ENCODE measurements at places on chromosomes 11 and 22.

- no peak for DNase-seq
These were observed 111.7 kb downstream of the MYO18B start for GRCh38 chr22:25853501-25854284.

GRCh38 chr11:43581370-43582023, 99.0 kb upstream of the HSD17B12 start:
- no peak for DNase-seq

- no peak for DNase-seq
These were observed 17.5 kb upstream of the TMEM184B start for GRCh38 chr22:38290347-38290746.

DNA sequence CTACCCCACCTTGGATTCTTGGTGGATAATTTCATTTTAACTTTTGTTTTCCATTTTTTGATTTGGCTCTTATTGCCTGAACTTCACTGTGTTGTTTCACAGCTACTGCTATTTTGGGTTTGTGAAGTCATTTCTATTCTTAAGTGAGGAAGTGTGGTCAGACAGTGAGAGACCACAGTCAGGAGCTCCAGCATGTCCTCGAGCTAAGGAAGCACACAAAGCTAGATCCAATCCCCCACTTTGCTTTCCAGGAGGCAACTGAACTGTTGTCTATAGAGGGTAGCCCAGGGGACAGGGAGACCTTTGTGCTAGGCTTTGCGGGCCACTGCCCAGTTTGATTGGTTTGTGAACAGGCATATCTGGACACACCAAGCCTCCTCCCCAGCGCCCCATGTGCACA, 251.8 kb upstream of the KIRREL3 start:
- peak; percentile 21 for DNase-seq

DNA sequence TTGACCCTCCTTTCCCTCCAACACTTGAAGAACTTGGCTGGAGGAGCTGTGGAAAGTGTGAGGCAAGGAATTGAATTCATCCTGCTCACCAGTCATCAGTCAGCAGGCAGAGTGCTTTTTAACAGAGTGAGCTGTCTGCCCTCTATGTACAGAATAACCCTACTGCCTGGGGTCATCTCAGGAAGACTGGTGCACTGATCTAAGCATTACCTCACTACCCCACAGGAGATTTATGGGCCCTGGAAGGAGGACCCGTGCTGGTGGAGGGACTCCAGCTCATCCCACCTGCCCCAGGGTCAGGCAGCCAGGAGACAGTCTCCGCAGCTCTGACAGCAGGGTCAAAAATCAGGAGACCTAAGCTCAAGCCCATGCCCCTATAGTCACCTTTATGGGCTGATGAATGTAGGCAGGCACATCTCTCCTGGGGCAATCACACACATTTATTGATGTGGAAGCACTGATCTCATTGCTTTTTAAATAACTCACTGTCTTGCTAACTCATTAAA, 270.8 kb upstream of the SESN3 start:
- DNase-seq = no peak

- DNase-seq = no peak
These were observed 12.8 kb downstream of the SAA4 start for GRCh38 chr11:18223591-18224387.

- no peak for DNase-seq
These were observed 27.4 kb downstream of the SLC43A1 start for GRCh38 chr11:57487920-57488659.

DNA sequence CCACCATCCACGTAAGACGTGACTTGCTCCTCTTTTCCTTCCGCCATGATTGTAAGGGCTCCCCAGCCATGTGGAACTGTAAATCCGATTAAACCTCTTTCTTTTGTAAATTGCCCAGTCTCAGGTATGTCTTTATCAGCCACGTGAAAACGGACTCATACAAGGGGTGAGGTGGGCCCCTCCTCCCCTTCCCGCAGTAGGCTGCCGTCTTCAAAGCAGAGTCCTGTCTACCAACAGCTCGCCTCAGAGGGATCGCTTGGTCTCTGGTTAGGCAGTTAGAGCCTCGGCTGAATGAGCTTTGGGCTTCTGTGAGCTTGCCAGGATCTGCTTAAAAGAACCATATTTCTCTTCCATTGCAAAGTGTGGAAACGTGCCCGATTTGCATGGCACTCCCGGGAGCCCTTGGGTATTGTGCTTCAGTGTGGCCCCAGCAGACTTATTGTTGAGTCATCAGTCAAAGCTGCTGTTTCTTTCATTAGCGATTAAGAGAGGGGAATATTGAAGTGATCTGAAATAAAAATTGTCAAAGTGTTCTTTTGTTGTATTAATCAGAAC, 338.3 kb downstream of the TBC1D22A start:
- DNase-seq = no peak

DNA sequence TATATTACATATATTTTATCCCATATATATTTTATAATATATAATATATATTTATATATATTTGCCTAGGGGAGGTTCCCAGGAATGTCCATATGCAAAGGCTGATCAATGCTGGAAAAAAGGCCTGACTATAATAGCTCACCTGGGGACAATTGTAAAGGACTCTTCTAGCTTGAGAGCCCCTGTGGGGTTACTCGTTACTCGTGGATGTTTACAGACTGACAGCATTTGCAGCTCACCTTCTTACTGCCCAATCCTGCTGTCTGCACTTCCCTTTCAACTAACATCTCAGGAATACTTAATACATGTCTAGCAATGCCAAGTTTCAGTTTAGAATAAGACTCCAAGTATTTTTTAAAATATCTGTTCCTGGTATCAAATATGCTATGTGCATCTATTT, 1365.4 kb upstream of the RAG2 start:
- no peak for DNase-seq

DNA sequence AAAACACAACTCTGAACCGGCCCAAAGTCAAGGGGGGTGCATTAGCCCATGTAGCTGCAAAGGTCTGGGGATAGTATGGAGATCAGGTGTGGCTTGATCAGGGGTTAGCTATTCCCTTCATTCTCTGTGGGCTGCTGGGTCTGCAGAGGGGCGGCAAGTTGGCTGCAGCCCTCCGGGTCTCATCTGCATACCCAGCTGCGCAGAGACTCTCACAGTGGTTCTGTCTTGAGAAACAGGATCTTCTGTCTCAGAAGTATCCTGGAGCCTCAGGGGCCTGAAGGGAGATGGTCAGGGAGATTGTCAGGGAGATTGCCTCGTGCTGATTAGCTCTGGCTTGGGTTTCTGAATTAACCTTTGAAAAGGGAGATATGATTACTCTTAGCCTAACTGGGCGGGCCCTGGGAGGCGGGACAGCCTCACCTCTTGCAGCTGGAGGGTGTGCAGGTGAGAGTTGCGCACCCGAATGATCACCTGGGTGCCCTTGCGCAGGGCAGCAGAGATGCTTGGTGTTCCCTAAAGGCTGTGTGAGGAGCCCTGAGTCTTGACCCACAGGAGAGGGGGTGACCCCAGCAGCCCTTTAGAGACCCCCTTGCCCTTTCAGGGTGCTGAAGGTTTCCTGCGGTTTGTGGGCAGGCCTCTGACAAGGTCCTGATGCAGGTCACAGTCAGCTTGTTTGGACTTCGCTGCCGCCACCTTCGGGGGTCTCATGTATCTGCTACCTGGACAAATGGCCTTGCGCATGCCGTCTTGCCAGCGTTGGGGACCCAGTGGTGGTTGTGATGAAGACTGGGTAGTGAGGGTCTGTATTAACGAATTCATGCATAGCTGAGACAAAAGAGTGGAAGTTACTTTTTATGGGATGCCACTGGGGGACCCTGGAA, 7.3 kb downstream of the ARHGAP8 start:
- no peak for DNase-seq

- DNase-seq = no peak
These were observed 39.8 kb upstream of the CDON start for GRCh38 chr11:126102436-126102981.

- no peak for DNase-seq
These were observed 53.9 kb upstream of the RCE1 start for GRCh38 chr11:66789097-66789890.

DNA sequence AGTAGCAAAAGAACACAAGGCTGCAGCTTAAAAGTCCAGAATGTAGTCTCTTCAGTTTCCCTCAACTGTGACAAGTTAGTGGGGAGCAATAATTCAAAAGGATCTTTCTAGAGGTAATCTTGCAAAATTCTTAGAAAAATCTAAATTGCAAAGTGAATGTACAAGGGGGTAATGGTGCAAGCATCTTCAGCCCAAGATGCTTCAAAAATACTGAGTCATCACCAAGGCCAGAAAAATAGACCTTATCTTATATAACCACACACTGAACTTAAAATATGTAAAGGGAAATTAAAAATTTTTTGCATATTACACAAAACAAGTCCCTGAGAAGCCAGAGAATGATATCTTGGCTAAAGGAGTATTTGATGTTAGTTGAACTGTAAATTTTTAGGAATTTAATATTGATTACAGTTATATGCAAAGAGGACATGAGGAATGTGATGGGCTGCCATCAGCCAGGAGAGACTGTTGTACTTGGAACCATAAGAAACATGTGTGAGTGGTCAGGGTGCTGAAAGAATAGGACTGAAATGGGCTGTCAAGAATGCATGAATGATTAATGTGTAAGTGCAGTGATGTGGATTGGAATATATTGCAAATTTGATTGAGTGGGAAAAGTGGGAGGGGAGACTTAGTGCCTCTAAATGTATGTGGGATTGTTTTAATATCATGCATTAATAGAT, 85.7 kb upstream of the LIN7C start:
- no peak for DNase-seq

DNA sequence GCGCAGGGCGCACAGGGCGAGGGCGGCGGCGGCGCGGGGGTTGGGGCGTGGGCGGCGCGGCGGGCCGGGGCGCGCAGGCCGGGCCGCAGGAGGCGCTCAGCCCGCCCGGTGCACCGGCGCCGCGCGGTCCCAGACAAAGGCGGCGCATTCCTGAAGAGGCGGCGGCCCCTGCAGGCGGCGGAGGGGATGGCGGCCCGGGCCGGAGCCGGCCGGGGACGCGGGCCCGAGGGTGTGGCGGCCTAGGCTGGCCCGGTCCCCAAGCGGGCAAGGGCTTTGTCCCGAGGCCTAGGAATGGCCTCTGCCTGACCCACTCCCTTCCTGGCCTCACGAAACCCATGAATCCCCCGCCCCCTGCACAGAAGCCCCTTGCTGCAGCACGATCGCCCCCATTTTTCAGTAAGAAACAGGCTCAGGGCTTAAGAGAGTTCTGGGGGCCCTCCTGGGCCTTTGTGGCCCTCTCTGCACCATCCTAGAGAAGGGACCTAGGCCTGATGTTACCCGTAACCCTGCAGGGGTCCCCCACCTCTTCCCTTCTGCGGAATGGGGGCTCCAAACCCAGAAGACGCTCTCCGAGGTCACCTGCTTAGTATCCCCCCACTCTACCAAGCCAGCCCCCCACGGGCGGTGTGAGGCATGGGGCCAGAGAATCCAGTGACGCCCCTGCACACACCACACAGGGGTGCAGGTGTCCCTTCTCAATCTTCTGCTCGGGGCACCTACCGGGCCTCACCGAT, at the start of gene RTN4R:
TSS of gene RTN4R (minus strand) at position 40 of the 734 bp plus-strand sequence. CDS start 226 bp downstream, outside the sequence.
- peak; percentile 36 for DNase-seq

DNA sequence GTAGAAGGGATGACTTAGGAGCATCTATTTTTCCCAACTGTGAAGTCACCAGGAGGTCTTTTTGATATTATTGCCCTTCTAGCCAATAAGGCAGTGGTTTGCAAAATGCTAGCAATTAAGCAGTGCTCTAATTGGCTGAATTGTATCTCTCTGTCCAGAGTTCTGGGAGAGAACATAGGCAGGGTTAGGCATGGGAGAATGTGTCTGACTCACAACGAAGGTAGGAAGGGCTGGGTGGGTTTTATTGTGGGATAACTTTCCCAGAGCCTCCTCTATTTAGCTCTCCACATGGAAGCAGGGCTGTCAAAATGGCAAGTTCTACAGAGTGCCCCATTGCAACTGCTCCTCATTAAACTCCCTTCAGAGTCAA, 415.9 kb upstream of the CADM1 start:
- no peak for DNase-seq

DNA sequence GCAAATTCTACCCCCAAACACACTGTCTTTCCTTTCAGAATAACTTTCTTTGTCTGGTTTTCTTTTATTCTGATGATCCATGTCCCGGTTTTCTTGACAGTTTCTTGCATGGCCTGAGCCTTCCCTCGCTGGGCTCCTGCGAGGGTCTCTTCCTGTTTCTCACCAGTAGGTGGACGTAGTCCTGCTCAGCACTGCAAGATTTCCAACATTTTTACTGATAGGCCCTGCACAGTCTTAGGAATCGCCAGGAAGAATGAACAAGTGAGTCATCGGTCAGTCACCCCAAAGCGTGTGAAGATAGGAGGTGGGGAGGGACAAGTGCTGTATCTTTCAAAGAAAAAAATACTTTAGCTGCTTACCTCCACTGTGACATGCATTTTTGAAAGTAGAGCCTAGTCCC, 16.9 kb upstream of the KIRREL3 start:
- no peak for DNase-seq

DNA sequence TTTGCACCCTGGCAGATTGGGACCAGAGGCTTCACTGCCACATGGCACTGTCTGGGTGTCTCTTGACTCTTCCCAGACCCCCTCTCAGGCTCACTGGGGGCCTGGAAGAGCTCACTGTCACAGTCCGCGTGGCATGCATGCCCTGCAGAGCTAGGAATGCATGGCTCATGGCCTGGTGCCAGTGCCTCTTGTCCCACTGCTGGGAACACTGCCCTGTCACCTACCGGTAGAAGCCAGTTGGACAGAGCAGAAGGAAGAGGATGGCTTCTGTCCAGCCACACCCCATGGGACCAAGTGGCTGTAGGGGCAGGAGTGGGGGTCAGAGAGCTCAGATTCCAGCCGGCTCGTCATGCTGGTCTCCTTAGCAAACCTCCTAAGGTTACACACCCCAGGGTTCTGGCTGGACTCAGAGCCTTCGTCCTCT, 29.7 kb downstream of the MB start:
- DNase-seq = peak; percentile 15

- no peak for DNase-seq
These were observed 39.3 kb upstream of the COMT start for GRCh38 chr22:19902245-19902715.

DNA sequence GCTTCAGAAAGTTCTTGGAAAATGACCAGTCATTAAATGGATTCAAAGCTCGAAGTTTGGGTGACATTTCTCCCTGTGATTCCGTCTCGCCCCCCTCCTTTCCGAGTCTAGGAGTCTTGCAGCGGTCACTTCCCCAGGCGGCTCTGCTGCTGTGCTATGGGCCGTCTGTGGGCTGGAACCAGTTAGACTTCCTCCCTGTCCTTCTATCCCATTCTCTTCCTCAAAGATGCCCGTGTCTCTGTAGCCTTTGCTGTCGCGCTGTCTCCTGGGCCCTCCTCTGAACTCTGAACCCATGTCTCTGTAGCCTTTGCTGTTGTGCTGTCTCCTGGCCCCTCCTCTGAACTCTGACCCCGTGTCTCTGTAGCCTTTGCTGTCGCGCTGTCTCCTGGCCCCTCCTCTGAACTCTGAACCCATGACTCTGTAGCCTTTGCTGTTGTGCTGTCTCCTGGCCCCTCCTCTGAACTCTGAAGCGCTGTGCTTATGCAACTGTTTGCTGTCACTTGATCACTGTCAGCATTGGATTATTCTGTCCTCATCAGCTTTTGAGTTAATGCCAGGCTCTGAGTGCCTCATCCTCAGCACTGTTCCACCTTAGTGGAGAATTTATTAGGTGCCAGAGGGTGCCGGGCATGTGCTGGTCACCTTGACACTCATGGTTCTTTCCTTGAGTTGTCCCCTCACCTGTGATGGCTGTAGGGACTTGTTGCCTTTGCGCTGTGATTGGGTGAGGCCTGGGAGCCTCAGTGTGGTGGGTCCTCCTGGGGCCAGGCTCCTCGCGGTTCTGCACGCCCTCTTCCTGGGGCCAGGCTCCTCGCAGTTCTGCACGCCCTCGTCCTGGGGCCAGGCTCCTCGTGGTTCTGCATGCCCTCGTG, 173.3 kb downstream of the TBC1D22A start:
- DNase-seq = no peak

All from midbrain (tissue), 1 donor.